ENCODE measurements at places on chromosomes 13 and 19.

- DNase-seq = no peak
Measured at GRCh38 chr13:60754211-60755090, 357.4 kb downstream of the TDRD3 start.

GRCh38 chr13:106570299-106570852 lies 2.4 kb upstream of the ARGLU1 start:
- peak; percentile 32 for DNase-seq

DNA sequence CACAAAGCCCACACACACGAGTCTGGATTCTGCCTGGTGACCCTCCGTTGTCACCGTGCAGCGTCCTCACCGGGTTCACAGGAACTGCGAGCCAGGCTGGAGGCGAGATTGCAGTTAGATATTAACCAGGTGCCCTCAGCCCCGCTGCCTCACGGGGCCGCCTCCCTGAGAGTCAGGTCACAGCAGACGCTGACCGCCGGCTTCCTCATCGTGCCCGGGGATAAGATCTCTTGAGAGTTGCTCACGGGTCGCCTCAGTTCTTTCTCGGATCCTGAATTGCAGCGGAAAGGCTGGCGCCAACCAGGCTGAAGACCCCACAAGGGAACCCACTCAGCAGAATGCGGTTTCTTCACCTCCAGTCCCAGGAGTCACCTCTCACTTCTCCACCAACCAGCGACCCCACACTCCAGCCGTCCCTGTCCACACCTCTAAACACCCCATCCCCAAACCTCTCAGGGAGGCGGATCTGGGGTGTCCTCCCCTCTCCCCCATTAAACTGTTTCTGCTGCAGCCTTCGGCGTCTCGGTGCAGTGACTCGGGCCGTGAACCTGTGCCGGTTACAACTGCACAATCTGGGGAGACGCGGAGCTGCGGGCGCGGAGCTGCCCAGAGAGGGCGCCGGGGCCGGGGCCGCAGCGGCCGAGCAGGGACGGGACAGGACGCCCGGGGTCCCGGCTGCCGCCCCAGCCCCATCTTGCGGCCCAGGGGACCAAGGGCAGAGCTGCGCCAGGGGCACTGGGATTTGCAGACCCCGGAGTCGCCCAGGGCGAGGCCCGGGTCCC lies 591 bp downstream of the ZNF823 start:
- DNase-seq = peak; percentile 8

DNA sequence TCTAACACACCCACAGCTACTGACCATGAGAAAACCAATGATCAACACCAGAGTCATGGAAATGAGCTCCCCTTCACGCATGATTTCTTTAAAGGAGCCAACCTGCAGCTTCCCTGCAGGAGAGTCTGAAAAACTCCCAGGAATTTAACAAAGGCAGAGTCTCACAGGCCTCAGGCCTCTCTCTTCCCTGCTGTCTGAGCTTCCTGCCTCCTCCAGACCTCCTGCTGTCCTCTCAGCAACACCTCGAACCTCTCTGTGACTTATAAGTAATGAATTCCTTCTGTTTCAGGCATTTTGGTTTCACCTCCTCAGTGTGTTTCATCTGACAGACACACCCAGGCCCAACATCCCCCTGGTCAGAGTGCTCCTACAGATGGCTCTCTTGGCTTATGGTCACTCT lies 1044.4 kb downstream of the UQCRFS1 start:
- DNase-seq = no peak

- no peak for DNase-seq
Measured at GRCh38 chr13:106821979-106822378, 254.0 kb upstream of the ARGLU1 start.

DNA sequence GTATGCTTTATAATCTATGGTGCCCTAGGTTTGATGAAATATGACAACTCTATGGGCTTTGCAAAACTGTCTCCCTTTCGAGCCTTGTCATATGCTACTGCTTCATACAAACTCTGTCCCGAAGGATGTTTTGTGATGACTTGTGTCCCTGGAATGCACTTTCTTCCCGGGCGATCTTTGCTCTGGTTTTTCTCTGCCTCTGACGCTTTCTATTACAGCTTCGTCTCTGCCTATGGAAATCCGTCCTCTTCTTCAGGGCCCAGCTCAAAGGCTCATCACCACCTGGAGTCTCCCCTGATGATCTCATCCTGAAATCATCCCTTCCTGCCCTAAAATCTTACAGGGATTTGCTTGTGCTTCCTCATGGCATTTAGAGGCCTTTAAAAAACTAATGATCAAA lies 191.5 kb upstream of the KL start:
- no peak for DNase-seq

GRCh38 chr13:98559169-98559568 lies 17.7 kb downstream of the STK24 start:
- no peak for DNase-seq

GRCh38 chr19:40261631-40262030 lies 23.5 kb downstream of the AKT2 start:
- no peak for DNase-seq

DNA sequence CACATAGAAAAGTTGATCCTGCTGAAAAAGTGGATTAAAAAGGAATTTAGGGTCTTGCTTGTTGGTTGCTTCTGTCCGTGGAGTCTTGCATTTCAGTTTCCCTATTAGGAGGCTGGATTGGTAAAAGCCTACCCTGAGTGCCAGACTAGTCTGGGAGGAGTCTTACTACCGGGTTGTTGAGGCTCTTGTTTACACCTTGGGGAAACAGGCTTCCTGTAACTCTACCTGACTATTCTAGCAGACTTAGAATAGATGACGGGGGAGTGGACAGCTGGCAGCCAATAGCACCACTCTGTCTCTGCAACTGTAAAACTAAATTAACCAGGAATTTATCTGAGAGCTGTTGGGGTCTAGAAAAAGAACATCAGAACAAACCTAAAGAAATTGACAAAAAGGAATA lies 11.3 kb upstream of the MPHOSPH8 start:
- no peak for DNase-seq

DNA sequence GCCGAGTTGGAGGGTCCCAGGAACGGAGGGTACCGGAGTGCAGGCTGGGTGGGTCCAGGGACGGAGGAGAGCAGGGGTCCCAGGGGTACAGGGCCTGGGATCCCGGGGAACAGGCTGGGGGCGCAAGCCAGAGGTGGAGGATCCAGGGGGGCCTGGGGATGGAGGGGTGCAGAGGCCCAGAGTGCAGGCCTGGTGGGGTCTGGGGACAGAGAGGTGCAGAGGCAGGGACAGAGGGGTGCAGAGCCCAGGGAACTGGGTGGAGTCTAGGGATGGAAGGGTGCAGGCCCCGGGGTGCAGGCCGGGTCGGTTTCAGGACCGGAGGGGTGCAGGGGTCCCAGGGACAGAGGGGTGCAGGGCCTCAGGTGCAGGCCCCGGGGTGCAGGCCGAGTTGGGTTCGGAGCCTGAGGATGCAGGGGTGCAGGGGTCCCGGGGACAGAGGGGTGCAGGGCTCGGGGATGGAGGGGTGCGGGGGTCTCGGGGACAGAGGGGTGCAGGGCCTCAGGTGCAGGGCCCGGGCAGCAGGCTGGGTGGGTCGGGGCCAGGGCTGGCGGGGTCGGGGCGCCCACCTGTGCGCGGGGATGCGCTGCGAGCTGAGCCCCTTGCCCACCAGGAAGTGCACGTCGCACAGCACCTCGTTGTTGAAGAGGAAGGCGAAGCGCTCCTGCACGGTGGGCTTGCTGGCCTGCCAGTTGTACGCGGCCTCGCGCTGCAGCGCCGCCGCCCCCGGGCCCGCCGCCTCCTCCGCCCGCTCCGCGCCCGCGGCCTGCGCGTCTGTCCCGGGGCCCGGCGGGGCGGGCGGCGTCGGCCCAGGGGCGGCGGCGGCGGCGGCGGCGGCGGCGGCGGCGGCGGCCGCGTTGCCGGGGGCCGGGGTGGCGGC lies 545 bp downstream of the BTBD2 start:
- DNase-seq = no peak

GRCh38 chr13:79359064-79359463 lies 47.0 kb downstream of the RBM26 start:
- no peak for DNase-seq

DNA sequence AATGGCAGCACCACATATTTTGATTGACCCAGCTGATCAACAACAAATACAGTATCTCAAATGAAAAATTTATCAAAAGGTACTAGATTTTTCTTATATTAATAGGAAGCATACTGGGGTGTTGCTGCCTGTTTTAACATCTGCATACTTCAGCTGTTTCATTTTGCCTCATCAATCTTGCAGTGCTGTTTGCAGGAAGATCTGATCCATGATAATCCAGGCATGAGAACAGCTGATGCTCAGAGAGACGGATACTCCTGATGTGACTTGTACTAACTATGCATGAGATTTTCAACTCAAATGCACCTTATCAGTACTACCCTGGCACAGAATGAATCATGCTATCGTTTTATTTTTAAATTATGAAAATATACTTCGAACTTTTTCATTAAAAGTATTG lies 2136.8 kb downstream of the PCDH9 start:
- DNase-seq = no peak

- no peak for DNase-seq
Measured at GRCh38 chr13:92894447-92894846, 332.2 kb upstream of the GPC6 start.

- DNase-seq = no peak
Measured at GRCh38 chr19:27657271-27658051, 1555.5 kb downstream of the UQCRFS1 start.

GRCh38 chr13:28268800-28269223 lies 130.5 kb downstream of the PAN3 start:
- no peak for DNase-seq

GRCh38 chr13:106680796-106681472 lies 113.0 kb upstream of the ARGLU1 start:
- DNase-seq = no peak

- no peak for DNase-seq
Measured at GRCh38 chr19:40762754-40763470, 11.9 kb downstream of the SNRPA start.

GRCh38 chr19:6069268-6069791 lies 41.0 kb downstream of the RFX2 start:
- no peak for DNase-seq

- DNase-seq = no peak
Measured at GRCh38 chr13:61927648-61928047, 512.0 kb upstream of the PCDH20 start.

DNA sequence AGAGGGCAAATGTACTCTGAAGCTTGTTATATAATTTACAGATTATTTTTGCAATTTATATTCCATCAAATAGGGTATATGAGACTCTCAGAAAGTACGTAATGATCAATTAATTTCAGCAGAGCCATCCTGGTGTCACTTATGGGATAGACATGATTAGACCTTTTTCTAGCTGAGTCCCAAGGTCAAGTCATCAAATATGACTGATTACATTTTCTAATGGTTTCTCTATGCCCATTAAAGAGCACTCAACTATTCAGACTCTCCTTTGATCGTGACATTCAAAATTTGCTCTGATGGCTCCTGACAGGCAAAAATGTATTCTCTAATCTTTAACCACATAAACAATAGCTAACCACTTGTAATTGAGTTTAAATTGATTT lies 469.2 kb downstream of the COG6 start:
- DNase-seq = no peak

- DNase-seq = no peak
Measured at GRCh38 chr19:17931532-17932191, 1.2 kb upstream of the CCDC124 start.

DNA sequence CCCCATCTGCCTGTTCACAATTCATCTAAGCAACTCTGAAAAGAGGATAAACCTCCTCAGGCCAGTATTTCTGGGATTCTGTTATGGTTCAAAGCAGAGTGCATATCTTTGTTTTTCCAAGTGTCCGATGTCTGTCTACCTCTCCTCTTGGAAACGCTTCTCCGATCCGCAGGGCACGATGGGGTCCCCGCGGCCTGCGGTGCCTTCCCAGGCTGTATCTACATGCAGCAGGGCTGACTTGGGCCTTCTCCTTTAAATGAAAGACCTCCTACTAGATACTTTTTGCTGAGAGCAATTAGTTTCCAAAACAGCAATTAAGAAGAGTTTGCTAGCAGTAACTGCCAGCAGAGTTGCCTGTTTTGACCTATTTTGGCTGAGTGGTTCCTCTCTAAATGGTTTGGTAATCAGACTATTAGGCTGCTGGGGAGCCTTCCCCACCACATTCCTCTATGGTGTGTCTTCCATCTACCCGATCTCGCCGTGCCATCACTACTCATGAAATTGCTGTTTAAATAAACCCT lies 23.5 kb downstream of the COL4A2 start:
- no peak for DNase-seq

DNA sequence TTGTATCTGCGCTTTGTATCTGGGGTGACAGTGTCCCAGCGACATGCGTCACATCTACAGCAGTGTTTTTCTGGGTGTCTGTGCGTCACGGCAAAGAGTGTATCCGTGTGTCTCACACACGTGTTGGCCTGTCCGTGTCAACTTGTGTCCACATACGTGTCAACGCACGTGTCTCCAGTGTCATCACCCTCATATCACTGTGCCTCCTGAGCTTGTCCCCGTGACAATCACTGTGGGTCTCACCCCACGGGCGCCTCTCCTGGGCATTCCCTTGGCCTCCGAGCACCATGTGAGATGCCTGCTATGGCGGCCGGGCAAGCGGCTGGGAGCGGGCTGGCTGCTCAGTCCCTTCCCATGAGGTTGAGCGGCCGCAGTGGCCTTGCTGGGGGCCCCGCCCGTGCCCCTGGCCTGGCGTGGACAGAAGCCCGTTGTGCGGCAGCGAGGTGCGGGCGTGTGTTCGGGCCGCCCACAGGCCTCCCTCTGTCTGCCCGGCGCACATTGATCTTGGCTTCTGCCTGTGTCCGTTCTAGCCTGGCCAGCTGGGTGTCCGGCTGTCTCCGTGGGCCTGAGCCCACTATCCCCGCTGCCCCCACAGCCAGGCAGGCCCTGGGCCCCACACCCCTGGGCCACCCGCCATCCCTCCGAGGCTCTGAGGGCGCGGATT lies 6.4 kb downstream of the NFIX start:
- DNase-seq = no peak

DNA sequence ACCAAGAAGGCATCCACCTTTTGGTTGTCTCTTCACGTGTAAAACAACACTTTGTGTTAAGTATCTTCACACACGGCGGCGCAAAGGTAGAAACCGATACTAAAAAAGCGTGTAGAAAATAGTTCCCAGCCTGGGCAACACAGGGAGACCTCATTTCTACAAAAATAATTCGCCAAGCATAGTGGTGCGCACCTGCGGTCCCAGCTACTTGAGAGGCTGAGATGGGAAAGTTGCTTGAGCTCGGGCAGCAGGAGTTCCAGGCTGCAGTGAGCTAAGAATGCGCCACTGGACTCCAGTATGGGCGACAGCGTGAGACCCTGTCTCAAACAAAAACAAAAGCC lies 573 bp upstream of the ERCC5 start:
- no peak for DNase-seq

DNA sequence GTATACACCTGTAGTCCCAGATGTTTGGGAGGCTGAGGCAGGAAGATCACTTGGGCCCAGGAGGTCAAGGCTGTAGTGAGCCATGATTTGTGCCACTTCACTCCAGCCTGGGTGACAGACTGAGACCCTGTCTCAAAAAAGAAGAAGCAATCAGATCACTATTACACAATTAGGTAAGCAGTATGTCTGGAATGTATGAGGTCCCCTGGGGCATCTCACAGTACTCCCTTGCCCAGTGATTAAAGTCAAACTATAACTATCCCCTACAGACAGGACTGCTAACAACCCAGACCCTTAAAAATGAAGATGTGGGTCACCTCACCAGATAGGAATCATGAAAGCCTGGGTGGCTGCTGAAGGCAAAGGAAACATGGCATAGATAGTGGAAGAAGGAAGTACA lies 9.4 kb upstream of the PAN3 start:
- no peak for DNase-seq

All from stimulated activated CD8-positive, alpha-beta memory T cell treated with anti-CD3 and anti-CD28 coated beads, Interleukin-2, amount 100 ng/mL, for 1 hour (primary cell).